Activated effector memory CD4-positive, alpha-beta T cell treated with Interleukin-2 at 50 U/mL for 16 hours (primary cell): ENCODE measurements at places on chromosomes 7 and 10.

GRCh38 chr10:25278180-25278579, 103.4 kb downstream of the GPR158 start:
- DNase-seq, result no peak

GRCh38 chr7:155223021-155223420, 74.7 kb upstream of the INSIG1 start:
- no peak for DNase-seq

GRCh38 chr7:108102671-108103312, 27.4 kb downstream of the LAMB4 start:
- DNase-seq, result no peak

DNA sequence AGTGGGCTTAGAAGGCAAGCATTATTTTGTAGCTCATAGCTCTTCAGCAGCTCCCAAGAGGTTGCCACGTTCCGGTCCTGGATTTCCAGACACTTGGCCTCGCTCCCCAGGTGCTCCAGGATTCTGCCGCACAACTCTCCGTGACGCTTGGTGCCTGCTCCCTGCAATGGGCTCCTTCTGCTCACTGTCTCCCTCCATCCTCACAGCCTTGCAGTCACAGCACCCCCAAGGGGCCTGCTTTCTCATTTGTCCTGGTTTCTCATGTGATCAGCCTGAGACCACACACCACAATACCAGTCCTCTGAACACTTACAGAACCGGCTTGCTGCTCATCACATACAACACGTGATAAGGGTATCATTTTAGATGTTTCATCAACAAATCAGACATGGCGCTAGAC, 9.8 kb downstream of the IGFBP3 start:
- no peak for DNase-seq

GRCh38 chr10:26374426-26374825, 63.7 kb upstream of the APBB1IP start:
- DNase-seq, result no peak

- DNase-seq, result peak; percentile 50
Observed at GRCh38 chr10:73886085-73886529, 11.8 kb upstream of the CAMK2G start.

DNA sequence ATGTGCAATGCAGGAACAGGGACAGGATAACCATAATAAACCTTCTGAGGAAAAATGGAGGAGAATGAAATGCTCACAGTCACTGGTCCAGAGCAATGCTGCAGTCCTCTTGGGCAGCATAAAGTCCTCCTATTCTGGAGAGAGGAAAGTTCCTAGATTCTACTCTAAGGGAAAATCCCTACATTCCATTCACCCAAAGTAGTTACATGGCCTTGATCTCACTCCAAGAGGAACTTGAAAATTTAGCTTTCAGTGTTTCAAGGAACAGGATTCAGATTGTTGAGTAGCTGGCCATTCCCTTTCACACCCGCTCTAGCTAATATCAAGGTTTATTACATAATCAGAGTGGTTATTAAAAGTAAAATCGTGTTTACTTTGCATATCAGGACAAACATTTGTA, 168.3 kb downstream of the CHRM2 start:
- no peak for DNase-seq

DNA sequence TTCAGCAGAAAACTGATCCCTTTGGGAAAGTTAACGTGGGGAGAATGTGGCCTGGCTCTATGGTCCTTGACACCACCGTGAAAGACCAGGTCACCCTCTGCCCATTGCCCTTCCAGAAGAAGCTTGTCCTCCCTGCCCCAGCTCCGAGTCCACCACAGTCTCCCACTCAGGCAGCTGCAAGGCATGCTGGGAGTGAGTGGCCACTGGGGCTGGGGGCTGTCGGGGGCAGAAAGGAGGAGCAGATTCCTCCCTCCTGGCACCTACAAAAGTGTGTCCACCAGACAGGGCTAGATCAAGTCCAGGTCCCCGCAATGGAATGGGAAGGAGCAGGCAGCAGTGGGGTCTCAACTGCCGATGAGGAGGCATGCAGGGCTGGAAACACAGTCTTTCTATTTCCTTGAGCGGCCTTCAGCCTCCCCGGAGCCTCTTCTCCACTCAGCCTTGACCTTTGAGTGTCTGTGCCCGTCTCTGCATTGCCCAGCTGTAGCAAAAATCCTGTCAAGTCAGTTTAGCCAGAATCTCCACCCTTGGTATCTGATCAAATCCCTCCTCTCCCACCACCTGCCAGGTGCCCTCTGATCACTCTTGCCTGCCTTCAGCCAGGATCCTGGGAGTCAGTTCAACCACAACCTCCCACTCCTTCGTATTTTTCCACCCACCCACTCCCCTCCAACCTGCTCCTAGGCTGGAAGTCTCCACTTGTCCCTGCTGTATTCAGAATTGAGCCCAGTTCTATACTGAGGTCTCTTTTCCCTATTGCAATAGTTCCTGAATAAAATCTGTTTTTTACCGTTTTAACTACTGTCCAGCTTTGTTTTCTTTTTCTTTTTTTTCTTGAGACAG, 6.9 kb upstream of the ZNF316 start:
- DNase-seq, result no peak

GRCh38 chr10:794382-794956, 105.0 kb upstream of the DIP2C start:
- no peak for DNase-seq

- DNase-seq, result no peak
Observed at GRCh38 chr7:114243646-114244045, 171.0 kb upstream of the FOXP2 start.

GRCh38 chr10:100204370-100204769, 18.5 kb upstream of the ERLIN1 start:
- DNase-seq, result no peak

- no peak for DNase-seq
Observed at GRCh38 chr10:31209478-31209877, 109.5 kb upstream of the ZEB1 start.

DNA sequence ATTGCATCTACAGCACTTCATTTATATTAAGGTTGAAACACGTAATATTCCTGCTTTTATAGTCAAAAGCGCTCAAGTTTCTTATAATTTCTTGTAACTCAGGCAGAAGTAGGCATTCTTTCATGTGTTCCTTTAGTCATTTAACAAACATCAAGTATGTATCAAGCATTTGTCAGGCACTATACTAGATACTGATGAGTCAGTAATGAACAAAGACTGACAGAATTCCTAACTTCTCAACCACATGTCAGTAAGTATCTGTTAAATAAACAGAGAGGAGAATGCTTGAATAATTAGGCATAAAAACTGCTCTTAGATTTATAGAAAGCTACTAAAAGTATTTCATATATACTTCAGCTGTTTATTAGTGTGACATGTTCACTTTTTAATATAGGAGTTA, 9.9 kb downstream of the CRPPA start:
- DNase-seq, result no peak

DNA sequence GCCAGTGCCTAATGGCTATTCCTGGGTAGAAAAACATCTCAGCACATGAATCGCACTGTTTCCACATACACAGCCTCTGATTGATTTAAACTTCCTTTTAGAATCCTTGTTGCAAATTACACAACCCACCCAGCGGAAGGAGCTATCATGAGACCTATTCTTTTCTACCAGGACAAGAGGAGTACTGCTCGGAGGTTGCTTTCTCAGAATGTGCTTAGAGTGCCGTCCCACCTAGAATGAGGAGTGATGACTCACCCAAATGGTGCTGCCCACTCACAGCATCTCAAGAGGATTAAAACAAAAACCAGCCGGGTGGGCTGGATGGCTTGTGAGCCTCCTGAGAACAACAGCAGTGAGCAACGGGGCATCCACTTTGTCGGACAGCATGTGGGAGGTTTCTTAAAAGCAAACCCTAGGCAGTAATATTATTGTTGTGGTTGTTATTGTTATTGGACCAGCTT, 128.9 kb downstream of the DGKI start:
- DNase-seq, result no peak

DNA sequence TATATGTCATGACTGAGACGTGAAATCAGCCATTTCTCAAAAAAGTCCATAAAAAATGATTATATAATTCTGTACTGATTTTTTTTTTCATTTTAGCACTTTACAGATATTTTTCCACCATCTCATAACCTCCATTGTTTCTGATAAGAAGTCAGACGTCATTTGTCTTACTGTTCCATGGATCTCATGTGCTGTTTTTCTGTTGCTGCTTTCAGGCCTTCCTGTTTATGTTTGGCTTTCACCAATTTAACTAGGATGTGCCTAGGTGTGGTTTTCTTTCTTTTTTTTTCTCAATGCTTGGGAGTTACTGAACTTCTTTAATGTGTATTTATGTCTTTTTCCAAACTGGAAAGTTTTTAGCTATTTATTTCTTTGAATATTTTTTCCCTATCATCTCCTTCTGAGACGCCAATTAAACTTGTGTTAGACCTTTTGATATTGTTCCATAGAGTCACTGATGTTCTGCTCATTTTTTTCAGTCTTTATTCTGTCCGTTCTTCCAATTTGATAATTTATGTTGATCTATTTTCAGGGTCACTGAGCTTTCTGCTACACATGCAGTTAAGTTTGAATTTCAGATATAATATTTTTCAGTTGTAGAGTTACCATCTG, 43.3 kb downstream of the TAF3 start:
- DNase-seq, result no peak

GRCh38 chr7:132751244-132751647, 175.0 kb upstream of the PLXNA4 start:
- DNase-seq, result no peak

DNA sequence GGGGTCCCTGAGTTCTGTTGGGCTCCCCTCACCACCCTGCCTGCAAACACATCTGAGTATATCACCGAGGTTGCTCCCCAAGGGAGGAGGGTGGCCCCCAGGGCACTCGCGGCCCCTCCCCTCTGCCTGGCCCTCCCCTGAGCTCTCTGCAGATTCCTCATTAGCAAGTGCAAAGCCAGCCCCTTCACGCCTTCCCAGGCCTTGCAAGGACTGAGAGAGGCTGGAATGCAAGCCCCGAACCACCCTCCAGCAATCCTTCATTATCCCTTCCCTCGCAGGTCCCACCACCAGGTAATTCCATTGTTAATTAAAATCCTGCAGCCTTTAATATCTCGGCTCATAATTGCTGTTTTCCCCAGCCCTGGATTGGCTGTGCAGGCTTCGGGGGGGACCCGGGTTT, 35.3 kb upstream of the MYL10 start:
- no peak for DNase-seq

GRCh38 chr7:395643-396042, 105.7 kb downstream of the FOXL3 start:
- no peak for DNase-seq

DNA sequence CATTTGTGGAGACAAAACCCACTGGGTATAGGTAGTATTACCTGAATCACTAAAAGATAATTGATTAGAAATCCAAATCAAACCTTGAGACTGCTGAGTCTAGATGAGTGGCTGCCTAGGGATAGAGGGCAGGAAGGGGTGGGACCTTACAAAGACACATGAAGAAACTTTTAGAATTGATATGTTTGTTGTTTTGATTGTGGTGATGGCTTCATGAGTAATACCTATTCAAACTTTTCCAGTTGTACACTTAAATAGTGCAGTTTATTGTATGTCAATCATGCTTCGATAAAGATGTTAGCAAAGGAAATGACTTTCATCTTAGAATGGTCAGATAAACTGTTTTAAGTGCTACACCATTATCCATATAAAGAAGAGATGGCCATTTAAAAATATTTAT, 188.7 kb upstream of the KAT6B start:
- DNase-seq, result no peak

GRCh38 chr10:29688230-29688661, 53.5 kb upstream of the SVIL start:
- DNase-seq, result no peak

DNA sequence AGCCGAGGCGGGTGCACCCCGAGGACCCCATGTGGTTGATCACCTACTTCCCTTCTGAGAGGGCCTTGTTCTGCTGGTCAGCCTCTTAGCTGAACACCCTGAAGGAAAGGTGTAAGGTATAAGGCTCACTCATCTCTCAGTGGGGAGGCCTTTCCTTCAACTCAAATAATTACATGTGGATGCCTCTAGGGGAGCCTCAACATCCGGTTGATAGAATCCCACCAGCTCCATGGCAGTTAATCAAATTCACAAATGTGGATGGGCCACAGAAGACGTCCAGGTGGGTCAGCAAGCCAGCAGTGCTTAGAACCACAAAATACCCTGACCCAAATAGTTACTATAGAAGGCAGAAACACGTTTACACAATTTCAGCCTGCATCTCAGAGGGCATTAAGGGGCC, 37.7 kb upstream of the ZNF32 start:
- no peak for DNase-seq

- DNase-seq, result no peak
Observed at GRCh38 chr7:139651308-139651707, 126.5 kb downstream of the HIPK2 start.

- no peak for DNase-seq
Observed at GRCh38 chr10:14173391-14173705, 157.4 kb downstream of the FRMD4A start.

DNA sequence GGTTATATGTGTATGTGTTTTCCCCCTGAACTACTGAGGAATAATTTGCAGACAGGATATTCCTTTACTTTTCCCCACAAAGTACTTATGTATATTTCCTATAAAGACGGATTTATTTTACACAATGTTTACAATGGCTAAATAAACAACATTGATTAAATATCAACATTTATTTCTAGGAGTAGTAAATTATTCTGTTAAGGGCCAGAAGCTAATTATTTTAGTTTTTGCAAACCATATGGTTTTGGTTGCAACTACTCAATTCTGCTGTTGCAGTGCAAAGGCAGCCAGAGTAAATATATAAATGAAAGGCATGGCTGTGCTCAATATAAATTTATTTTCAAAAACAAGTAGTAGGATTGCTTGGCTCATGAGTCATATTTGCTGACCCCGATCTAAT, 907.1 kb upstream of the MBL2 start:
- DNase-seq, result no peak

- DNase-seq, result no peak
Observed at GRCh38 chr10:131427281-131427680, 115.8 kb upstream of the TCERG1L start.

GRCh38 chr7:82530361-82530760, 86.8 kb upstream of the CACNA2D1 start:
- no peak for DNase-seq

DNA sequence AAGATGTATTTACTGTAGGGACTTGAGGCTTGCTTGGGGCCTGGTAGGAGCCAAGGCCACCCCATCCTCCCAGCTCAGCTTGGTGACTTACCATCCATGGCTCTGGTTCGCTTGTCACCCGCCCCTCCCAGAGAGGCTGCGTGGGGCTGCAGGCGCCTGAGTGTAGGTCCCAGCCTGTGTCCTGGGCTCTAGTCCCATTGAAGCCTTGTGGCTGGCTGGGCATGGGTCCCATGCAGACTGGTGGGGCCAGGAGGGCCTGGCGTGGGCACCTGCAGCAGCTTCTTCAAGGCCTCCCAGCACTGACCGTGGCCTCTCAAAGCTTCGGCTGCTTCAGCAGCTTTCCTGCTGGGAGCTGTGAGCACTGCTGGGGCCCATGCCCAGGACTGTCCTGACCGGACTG, 118.1 kb downstream of the INPP5A start:
- no peak for DNase-seq
